Stimulated activated CD4-positive, alpha-beta T cell treated with anti-CD3 and anti-CD28 coated beads, Interleukin-12 subunit alpha, Interleukin-12 subunit beta, amount 100 ng/mL, for 24 hours (primary cell): ENCODE measurements at places on chromosomes 1 and 21.
A peak's percentile ranks its signal among the peaks of the same experiment; 100 is the strongest.

DNA sequence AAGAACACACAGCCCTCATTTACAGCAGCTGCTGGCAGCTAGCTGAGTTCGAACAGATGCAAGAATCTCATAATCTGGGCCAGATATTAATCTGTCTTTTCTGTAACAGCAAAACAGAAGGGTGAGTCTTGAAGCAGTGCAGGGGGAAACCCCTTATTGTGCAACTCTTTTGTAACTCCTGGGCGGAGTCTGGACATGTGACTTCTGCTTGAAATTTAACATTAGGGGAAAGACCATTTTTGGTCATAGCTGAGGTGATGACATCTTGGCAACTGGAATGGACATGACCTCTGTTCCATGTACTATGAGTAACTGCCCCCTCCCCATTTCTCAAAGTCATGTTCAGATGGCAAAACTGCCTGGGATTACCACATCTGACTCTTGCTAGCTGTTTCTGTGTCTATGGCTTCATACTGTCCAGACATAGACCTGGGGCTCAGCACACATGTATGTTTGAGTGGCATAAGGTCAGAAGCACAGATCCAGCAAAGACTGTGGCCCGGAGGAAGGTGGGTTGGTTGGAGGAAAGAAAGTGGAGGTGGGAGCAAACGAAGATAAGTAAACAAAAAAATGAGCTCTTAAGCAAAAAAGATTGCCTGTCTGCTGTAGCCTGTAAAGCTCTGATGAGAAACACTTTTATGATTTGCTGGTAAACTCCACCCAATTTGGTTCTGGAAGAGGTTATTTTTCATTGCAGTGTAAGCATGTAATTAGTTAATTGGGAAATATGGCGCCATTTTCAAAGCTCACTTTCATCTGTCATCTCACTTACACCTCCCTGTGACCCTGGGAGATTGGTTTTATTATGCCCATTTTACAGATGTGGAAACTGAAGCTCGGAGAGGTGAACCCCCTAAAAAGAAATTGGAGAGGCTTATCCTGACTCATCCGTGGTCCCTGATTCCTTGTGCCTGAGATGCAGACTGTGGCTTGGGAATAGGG is 26.1 kb downstream of the ETS2 start:
- peak; percentile 15 for DNase-seq

DNA sequence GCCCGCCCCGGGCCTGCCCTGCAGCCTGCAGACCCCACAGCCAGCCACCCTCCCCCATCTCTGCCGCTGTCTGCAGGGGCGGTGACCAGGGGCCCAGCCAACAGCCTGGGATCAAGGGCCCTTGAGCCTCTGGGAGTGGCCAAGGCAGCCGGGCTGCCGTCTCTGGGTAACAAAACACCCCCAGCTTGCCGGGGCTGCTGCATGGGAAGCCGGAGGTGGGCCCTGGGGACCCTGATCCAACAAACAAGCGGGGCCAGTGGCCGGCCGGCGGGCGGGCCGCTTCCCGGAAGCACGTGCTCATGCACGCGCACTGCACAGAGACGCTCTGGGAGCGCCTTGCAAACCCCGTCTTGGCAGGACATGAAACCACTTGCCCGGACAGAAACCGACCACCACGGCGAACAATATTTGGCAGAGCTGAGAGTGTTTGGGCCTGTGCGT is 13.2 kb downstream of the MEGF6 start:
- no peak for DNase-seq

GRCh38 chr1:221675880-221676800 is 65.7 kb downstream of the DUSP10 start:
- DNase-seq: no peak

- no peak for DNase-seq
Observed at GRCh38 chr1:179278920-179279319, 14.7 kb upstream of the SOAT1 start.

- DNase-seq: no peak
Observed at GRCh38 chr1:161941726-161942436, 81.8 kb downstream of the OLFML2B start.

- no peak for DNase-seq
Observed at GRCh38 chr1:10575616-10576015, 100.9 kb downstream of the PEX14 start.

DNA sequence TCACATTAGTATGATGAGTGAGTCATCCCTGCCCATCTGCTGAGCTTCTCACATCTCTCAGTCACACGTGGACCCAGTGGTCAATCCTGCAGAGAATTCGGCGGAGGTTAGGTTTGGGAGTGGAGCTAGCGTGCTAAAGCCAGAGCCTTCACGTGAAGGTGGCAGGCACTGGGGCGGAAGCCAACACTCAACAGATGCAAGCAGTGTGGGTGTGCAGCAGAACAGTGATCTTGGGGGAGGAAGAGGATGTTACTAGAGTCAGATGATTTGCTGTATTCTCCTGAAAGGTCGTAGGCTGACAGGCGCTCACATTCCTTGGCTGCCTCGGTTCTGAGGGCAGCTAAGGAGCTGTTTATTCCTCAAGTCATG is 6.7 kb downstream of the C1orf115 start:
- DNase-seq: no peak

- no peak for DNase-seq
Observed at GRCh38 chr1:172084876-172085275, 243.6 kb downstream of the DNM3 start.

DNA sequence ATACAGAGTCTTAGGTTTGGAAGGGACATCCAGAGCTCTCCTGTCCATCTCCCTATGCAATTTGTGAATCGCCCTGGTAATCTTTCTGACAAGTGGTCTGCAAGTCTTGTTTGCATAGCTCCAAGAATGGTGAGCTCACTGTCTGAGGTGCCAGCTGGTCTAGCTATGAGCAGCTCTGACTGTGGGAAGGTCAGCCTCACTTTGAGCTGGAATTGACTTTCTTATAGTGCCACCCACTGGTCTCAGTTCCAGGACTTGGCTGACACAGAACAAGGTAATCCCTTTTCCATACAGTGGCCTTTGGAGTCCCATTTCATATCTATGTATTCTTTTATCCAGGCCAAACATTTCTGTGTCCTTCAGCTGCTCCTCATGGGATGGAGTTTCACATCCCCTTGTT is 95.6 kb upstream of the C8B start:
- DNase-seq: no peak

DNA sequence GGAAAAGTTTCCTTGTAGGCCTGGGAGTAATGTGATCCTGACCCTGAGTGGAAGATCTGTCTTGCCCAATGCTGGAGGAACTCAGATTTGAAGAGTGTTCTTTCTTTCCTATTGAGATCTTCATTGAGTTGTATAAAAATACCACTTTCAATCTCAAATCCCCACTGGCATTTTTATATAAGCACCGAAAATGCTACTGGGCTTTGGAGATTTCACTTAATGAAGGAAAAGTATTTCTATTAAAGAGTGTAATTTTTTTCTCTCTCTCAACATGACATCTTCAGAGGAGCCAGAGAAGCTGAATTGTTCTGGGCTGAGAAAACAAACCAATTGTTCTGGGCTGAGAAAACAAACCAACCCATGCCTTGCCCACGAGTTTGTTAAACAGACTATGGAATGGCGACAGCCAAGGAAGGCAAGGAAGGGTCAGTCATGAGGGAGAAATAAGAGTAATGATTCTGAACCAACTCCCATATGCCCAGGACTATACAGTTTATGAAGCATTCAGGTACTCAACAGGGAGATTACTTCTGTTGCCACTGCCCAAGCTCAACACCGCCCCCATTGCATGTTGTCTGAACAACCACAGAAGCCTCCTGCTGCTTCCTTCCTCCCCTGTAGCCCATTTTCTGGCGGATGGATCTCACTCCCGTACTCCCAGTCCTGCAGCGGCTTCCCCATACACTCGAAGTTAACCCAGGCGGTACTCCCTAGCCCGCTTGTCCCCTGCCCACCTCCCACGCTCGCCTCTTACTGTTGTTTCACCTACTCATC is 103.2 kb downstream of the BEND5 start:
- no peak for DNase-seq
